ENCODE measurements at places on chromosomes 12 and 14. TPM values are rescaled to one million over a fixed set of nuclear protein-coding genes. Genes with fewer than 3 reads are reported as not detected.
A peak's percentile ranks its signal among the peaks of the same experiment; 100 is the strongest.

GRCh38 chr12:116969615-116970585 is 59.1 kb downstream of the FBXW8 start:
- no peak for DNase-seq

- DNase-seq = peak; percentile 35
Observed at GRCh38 chr12:128852885-128853599, at the start of gene GLT1D1. Gene GLT1D1, plus strand, starts transcription at chr12:128853478. Its CDS starts 104 bp downstream, at chr12:128853582.

GRCh38 chr12:20487519-20487918 is 119.2 kb downstream of the PDE3A start:
- no peak for DNase-seq

GRCh38 chr12:80778005-80778541 is 61.4 kb downstream of the MYF5 start:
- DNase-seq = no peak

- no peak for DNase-seq
Observed at GRCh38 chr14:105158794-105159193, 9.8 kb downstream of the JAG2 start.

- DNase-seq = no peak
Observed at GRCh38 chr12:7376196-7376595, 67.8 kb downstream of the CD163L1 start.

Gene STYK1
- total RNA-seq = 0.36 TPM

Gene LRRC10
- not detected for total RNA-seq

Gene LHX5
- not detected for total RNA-seq
